AG04449 (cell line): ENCODE measurements at places on chromosomes 6 and 20.

DNA sequence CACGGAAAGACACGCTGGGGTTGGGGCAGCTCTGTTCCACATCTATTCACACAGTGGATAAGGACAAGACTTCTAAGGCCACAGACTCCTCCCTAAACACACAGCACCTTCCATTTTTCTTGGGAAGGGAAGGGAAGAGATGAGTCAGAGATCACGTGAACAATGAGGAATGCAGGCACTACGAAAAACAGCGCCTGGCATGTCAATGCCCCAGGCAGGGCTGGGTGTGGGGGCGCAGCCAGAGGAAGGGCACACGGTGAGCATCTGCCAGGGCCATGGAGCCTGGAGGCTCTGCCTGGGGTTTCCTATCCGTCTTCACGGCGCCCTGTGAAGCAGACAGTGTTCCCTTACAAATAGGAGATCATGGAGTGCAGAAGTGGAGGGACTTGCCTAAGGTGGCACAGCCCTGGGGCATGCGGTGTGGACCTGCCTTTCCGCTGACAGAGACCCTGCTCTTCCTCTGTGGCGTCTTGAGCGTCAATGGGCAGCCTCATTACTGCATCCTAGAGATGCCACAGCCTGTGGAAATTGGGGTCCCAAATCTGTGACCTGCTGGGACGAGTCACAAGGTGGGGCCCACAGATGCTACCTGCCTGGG, 15.4 kb downstream of the UNC93A start:
- no peak for DNase-seq

DNA sequence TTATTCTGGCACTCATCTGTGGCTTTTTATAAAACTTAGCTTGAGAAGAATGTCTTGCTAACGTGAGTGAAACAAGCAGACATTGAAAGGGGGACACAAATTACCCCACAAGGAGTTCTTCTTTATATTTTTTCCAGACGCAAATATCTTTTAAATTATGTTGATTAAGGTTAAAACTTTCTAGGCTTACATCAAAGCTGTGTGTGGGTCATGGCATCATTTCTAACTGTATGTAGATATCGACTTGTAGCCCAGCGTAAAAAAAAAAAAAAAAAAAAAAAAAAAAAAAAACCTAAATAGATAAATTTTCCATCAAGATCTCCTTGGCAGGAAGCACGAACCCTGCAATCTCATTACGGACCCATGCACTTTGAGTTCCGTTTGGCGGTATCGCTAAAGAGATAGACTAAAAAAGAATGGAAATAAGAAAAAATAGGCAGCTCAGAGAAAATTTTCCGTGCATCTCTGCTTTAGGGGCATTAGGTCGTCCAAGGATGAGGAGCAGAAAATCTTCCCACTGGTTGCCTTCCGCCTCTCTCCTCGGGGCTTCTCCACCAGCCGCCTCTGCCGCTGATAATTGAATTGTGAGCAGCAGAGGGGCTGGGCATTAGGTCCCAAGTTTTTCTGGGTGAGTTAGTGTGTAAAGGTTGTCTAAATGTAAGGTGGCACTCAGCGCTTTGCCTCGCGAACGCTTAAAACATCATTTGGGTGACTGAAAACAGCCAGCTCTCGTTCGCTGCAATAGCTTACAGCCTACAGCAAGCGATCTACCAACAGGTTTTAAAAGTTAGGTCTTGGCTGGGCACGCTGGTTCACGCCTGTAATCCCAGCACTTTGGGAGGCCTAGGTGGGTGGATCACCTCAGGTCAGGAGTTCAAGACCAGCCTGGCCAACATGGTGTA, 194.0 kb downstream of the TRIM27 start:
- DNase-seq: no peak

GRCh38 chr6:114649298-114649697, 306.5 kb upstream of the HS3ST5 start:
- DNase-seq: no peak

DNA sequence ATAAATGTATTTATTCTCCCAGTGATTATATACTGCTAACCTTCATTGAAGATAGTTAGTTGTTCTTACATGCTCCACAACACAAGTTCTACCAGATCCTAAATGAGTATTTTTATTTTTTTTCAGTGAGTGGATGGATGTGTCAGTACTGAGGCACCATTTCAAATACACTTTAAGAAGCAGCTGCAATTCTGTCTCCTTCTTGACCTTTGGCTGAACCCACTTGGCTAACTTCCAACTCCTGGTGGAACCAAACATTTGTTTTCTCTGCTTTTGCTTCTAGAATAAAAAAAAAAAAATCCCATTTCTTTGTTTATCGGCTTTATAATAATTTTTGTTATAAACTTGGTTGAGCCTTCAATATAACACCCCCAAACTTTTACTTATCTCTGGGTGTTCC, 458.3 kb upstream of the MAP3K7 start:
- no peak for DNase-seq

GRCh38 chr6:44674226-44675155, 287.0 kb downstream of the CDC5L start:
- no peak for DNase-seq
